ENCODE measurements at places on chromosomes 1 and 21. TPM values are rescaled to one million over a fixed set of nuclear protein-coding genes. Genes with fewer than 3 reads are reported as not detected.

The SAMD13 gene
- total RNA-seq: 3.1 TPM

The ABL2 gene
- 9.3 TPM for total RNA-seq

The RAB7B gene
- 0.15 TPM for total RNA-seq

The WDR64 gene
- total RNA-seq: 0.22 TPM

The BEND5 gene
- 1.5 TPM for total RNA-seq

The DNAH14 gene
- total RNA-seq: 0.15 TPM

The BCL2L15 gene
- not detected for total RNA-seq

The CASZ1 gene
- total RNA-seq: 74.5 TPM

The LCE1E gene
- total RNA-seq: not detected

The RCSD1 gene
- 14.8 TPM for total RNA-seq

The ESRRG gene
- total RNA-seq: 1.8 TPM

The TRPM2 gene
- total RNA-seq: 0.42 TPM

GRCh38 chr1:236185687-236186086, 43.3 kb downstream of the GPR137B start:
- no peak overlapping the region for H3K4me3 ChIP-seq
- no peak overlapping the region for H3K27ac ChIP-seq
- H3K4me1 ChIP-seq: no peaks in the 10 kb centered on the region
- no peaks in the 10 kb centered on the region for H3K27me3 ChIP-seq
- no peaks in the 10 kb centered on the region for H3K36me3 ChIP-seq
- no peak for DNase-seq

DNA sequence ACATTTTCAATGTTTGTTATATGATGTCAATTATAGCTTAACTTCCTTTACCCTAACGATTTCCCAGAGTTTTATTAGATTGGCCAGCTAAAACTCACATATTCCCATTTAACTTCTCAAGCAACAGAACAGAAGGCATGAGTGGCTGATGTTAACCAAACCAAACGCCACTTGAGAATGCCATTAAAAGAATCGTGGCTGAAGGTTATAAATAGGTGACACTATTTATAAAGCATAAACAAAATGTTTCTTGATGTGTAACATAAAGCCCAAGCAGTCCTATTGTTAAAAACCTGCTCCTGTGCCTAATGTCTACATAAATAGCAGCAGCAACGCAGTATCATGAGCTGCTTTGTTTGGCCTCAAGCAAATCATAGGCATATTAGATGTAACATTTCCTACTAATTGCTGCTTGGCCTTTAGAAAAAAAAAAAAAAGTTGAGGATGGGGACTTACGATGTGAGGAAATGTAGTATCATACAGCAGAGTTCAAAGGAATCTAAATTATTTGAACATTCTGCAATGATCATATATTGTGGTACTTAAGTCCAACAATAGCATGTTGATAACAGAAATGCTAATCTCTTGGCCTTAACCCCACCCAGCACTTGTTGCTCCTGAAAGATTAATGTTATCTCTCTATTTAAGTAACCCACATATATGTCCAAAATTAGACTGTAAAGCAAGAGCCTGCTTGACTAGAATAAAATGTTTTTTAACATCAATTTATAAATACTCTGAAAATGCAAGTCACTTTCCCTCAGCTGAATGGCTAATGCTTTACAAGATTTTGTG, 106.0 kb downstream of the ESRRG start:
- no peaks in the 10 kb centered on the region for H3K36me3 ChIP-seq
- H3K27ac ChIP-seq: peak overlapping the region; percentile 81
- H3K4me1 ChIP-seq: peaks cover 38% of the 10 kb centered on the region
- no peaks in the 10 kb centered on the region for H3K27me3 ChIP-seq
- H3K4me3 ChIP-seq: no peak overlapping the region

GRCh38 chr1:222918801-222919477, 104.1 kb downstream of the DISP1 start:
- no peak overlapping the region for H3K27ac ChIP-seq
- no peaks in the 10 kb centered on the region for H3K36me3 ChIP-seq
- H3K4me1 ChIP-seq: peaks cover 9% of the 10 kb centered on the region
- no peak overlapping the region for H3K4me3 ChIP-seq
- H3K27me3 ChIP-seq: no peaks in the 10 kb centered on the region
- DNase-seq: no peak

- peaks cover 51% of the 10 kb centered on the region for H3K27me3 ChIP-seq
- no peaks in the 10 kb centered on the region for H3K4me1 ChIP-seq
- no peak overlapping the region for H3K27ac ChIP-seq
- no peaks in the 10 kb centered on the region for H3K36me3 ChIP-seq
- H3K4me3 ChIP-seq: no peak overlapping the region
Observed at GRCh38 chr1:2448098-2448445, 28.0 kb upstream of the PLCH2 start.

DNA sequence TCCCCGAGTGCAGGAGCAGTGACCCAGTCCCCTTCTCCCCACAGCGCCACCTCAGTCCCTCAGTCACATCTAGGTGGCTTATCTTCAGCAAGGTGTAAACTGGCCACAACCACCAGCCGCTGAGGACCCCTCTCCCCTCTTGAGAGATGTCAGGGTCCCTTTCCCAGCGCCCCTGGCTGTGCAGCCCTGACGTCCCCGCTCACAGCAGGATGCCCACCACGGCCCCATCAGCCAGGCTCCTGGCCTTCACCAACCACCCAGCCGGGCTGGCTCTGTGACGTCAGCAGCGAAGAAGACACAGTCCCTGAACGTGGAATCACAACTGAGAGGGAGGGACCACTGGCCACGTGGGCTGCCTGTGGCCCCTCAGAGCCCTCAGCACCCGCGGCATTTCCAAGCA, 249.4 kb downstream of the NPHP4 start:
- no peak overlapping the region for H3K4me3 ChIP-seq
- H3K4me1 ChIP-seq: no peaks in the 10 kb centered on the region
- H3K27me3 ChIP-seq: peaks cover 9% of the 10 kb centered on the region
- H3K27ac ChIP-seq: no peak overlapping the region
- no peak for DNase-seq

DNA sequence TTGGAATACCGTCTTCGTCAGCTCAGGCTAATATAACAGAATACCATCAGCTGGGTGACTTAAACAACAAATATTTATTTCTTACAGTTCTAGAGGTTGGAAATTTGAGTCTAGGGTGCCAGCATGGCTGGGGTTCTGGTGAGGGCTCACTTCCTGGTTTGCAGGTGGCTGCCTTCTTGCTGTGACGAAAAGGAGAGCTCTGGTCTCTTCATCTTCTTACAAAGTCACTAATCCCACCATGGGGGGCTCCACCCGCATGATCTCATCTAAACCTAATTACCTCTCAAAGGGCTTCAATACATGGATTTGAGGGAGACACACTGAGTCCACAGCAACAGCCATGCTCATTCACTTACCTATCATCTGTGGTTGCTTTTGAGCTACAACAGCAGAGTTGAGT, 78.3 kb downstream of the PSMG1 start:
- no peak for DNase-seq
- H3K36me3 ChIP-seq: no peaks in the 10 kb centered on the region
- no peaks in the 10 kb centered on the region for H3K27me3 ChIP-seq
- no peak overlapping the region for H3K4me3 ChIP-seq

- no peak overlapping the region for H3K4me3 ChIP-seq
- no peaks in the 10 kb centered on the region for H3K36me3 ChIP-seq
- H3K27me3 ChIP-seq: no peaks in the 10 kb centered on the region
- no peak overlapping the region for H3K27ac ChIP-seq
- DNase-seq: no peak
Observed at GRCh38 chr21:21010228-21010627, 12.0 kb downstream of the NCAM2 start.

DNA sequence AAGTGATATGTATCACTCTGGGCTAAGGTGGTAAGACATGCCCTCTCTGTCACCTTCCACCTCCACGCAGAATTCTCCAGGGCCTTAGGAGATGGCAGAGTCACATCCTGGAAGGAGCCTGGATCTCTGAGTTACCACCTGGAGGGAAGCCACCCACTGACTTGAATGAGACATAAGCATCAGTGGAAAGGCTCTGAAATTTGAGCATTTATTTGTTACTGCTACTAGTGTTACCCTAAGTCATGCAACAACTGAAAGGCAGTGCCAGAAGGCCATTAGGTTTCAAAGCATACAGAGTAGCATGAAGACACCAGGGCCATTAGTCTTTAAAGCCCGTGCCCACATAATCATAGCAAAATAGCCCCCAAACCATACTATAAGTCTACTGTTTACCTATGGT, 230.3 kb upstream of the IRF2BP2 start:
- H3K4me1 ChIP-seq: peaks cover 8% of the 10 kb centered on the region
- DNase-seq: no peak

DNA sequence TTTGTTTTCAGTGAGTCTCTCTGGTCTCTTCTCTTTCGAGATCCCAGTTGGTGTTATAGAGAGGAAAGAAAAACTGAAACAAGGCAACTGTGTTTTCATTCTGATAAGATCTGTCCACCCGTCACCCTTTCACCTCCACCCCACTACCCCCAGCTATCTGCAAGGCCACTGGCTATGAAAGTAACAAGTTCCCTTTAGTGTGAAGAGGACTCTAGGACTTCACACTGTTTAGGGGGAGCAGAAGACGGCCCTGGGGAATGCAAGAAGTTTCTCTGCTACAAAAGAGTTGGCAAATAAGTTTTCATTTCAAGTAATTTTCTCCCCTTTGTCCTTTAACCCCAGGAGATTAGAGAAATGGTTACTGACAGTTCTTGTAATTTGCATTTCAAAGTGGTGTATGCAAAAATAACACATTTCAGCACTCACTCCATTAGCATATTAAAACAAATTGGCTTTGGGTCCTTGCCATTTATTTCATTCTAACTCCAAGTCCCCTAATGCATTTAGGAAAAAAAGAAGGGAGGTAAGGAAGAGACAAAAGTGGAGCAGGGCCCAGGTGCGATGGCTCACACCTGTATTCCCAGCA, 79.6 kb upstream of the PPM1J start:
- H3K27me3 ChIP-seq: no peaks in the 10 kb centered on the region
- no peak overlapping the region for H3K4me3 ChIP-seq
- H3K36me3 ChIP-seq: no peaks in the 10 kb centered on the region
- DNase-seq: no peak
- no peaks in the 10 kb centered on the region for H3K4me1 ChIP-seq
- H3K27ac ChIP-seq: no peak overlapping the region

DNA sequence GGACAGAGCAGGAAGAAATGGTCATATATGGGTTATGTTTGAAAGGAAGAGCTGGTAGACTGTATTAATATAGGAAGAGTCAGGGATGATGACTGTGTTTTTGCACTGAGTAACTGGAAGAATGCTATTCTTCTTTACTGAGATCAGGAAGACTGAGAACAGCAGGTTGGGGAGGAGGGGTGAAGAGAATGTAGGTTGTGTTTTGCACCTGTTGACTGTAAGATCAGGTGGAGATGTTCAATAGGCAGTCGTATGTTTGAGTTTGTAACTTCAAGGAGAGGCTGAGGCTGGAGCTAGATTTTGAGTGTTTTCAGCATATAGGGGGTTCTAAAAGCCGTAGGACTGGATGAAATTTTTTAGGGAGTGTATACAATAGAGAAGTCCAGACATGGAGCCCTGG, 97.2 kb downstream of the CAMTA1 start:
- H3K4me3 ChIP-seq: no peak overlapping the region
- no peak for DNase-seq
- no peak overlapping the region for H3K27ac ChIP-seq
- no peaks in the 10 kb centered on the region for H3K27me3 ChIP-seq
- no peaks in the 10 kb centered on the region for H3K36me3 ChIP-seq

DNA sequence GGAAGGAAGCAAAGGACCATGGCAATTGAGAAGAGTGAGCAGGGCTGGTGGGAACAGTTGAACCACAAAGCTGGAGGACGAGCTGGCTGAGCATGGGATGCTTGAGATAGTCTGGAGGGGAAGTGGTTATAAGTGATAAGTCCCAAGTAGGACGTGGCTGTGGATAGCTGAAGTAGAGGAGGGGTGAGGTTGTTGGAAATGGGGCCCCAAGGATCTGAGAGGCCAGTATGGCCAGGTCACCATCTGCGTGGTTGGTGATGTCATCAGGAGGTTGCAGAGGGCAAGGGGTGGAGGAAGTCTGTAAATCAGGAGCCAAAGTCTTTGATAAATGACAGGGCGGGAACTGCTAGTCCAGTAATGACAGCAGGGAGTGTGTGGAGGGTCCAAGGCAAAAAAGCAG, 11.0 kb upstream of the REN start:
- H3K36me3 ChIP-seq: no peaks in the 10 kb centered on the region
- H3K27me3 ChIP-seq: peaks cover 3% of the 10 kb centered on the region
- no peak for DNase-seq
- no peak overlapping the region for H3K4me3 ChIP-seq
- no peak overlapping the region for H3K27ac ChIP-seq

DNA sequence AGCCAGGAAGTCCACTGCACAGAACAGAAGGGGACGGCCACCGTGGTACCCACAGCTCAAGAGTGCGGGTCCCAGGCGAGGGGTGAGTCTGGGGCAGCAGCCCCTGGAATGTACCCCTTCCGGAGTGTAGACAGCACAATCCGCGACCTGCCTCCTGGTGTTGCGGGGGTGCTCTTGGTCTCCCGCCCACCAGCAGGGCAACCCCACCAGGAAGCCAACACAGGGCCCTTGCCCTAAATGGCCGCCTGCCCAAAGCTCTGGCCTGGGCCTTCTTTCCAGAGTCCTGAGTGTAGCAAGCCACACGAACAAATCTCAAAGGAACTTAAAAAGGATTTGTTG, 1.1 kb upstream of the SLC19A1 start:
- H3K27me3 ChIP-seq: no peaks in the 10 kb centered on the region
- H3K4me1 ChIP-seq: peaks cover 3% of the 10 kb centered on the region
- DNase-seq: no peak
- H3K4me3 ChIP-seq: no peak overlapping the region
- H3K36me3 ChIP-seq: no peaks in the 10 kb centered on the region

DNA sequence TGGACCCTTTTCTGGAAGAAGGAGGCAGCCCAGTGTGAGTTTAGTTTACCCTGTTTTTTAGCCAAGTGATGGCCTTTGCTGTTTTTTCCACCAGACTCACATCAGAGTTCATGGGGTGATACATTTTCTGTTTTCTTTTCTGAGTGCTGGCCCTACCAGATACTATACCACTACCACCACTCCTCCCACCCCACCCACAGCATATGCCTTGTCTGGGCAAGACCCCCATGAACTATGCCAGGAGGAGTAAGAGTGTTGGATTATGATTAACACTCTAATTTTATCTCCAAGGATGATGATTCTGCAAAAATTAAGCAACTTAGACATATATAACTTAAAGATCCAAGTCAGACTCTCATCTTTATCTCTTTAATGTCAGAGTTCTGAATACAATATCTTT, 26.1 kb downstream of the FABP3 start:
- DNase-seq: no peak
- no peaks in the 10 kb centered on the region for H3K4me1 ChIP-seq
- no peaks in the 10 kb centered on the region for H3K27me3 ChIP-seq
- no peak overlapping the region for H3K27ac ChIP-seq
- no peaks in the 10 kb centered on the region for H3K36me3 ChIP-seq

- no peaks in the 10 kb centered on the region for H3K4me1 ChIP-seq
- H3K27me3 ChIP-seq: no peaks in the 10 kb centered on the region
Observed at GRCh38 chr1:193926956-193927355, 740.5 kb upstream of the B3GALT2 start.

- H3K27me3 ChIP-seq: no peaks in the 10 kb centered on the region
- peak; percentile 79 for DNase-seq
- H3K27ac ChIP-seq: peak overlapping the region; percentile 78
- peaks cover 23% of the 10 kb centered on the region for H3K4me1 ChIP-seq
- no peaks in the 10 kb centered on the region for H3K36me3 ChIP-seq
Observed at GRCh38 chr21:34734696-34735095, 65.9 kb downstream of the CLIC6 start.

- H3K4me1 ChIP-seq: no peaks in the 10 kb centered on the region
- no peaks in the 10 kb centered on the region for H3K27me3 ChIP-seq
- no peak overlapping the region for H3K27ac ChIP-seq
- H3K4me3 ChIP-seq: no peak overlapping the region
- no peak for DNase-seq
Observed at GRCh38 chr21:35868005-35868868, 192.1 kb downstream of the SETD4 start.

- no peaks in the 10 kb centered on the region for H3K36me3 ChIP-seq
- no peak overlapping the region for H3K4me3 ChIP-seq
- no peak overlapping the region for H3K27ac ChIP-seq
- DNase-seq: no peak
- H3K27me3 ChIP-seq: no peaks in the 10 kb centered on the region
- no peaks in the 10 kb centered on the region for H3K4me1 ChIP-seq
Observed at GRCh38 chr1:71899881-71900280, 382.5 kb downstream of the NEGR1 start.
